Activated T-cell treated with anti-CD3 and anti-CD28 coated beads, Interleukin-2, amount 50 U/mL, for 1 hour (primary cell): ENCODE measurements at places on chromosomes 11 and 22.

- no peak for DNase-seq
These were observed 77.2 kb downstream of the MYEOV start for GRCh38 chr11:69370984-69371709.

DNA sequence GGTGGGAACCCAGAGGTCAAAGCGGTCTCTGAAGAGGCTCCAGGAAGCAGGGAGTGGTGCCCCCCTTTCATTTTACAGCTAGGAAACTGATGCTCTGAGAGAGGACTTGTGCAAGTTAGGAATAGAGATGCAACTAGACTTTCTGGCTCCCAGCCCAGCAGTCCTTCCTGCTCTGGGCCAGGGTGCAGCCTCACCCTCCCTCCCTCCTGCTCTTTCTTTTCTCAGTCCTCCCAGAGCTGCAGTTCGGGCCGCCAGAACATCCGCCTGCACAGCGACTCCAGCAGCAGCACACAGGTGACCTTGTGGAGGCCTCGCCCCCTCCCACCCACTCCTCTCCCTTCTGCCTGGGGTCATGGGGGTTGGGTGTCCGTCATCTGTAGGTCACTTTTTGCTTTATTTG is 51.5 kb downstream of the LHFPL7 start:
- DNase-seq: no peak

DNA sequence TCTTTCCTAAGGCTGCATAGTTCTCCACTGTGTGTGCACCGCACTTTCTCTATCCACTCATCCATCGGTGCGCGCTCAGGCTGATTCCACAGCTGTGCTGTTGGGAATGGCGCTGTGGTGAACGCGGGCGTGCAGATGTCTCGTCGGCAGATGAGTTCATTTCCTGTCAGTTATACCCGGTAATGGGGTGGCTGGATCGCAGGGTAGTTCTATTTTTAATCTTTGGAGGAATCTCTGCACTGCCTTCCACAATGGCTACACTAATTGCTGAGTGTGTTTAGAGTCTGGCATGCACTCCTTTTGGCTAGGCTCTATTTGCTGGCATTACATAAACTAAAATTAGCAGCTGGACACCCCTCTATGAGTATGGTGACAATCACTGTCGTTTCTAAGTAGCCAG is 27.9 kb upstream of the KRTAP5-7 start:
- no peak for DNase-seq

- DNase-seq: no peak
These were observed 810.7 kb downstream of the BRD1 start for GRCh38 chr22:49016909-49017481.
